ENCODE measurements at places on chromosomes 3 and 15.
A peak's percentile ranks its signal among the peaks of the same experiment; 100 is the strongest.

GRCh38 chr3:72070005-72070404 is 285.1 kb upstream of the PROK2 start:
- no peak for DNase-seq

GRCh38 chr3:126646674-126647073 is 8.2 kb downstream of the TXNRD3 start:
- no peak for DNase-seq

GRCh38 chr15:92021792-92022191 is 168.3 kb downstream of the SLCO3A1 start:
- DNase-seq: no peak

DNA sequence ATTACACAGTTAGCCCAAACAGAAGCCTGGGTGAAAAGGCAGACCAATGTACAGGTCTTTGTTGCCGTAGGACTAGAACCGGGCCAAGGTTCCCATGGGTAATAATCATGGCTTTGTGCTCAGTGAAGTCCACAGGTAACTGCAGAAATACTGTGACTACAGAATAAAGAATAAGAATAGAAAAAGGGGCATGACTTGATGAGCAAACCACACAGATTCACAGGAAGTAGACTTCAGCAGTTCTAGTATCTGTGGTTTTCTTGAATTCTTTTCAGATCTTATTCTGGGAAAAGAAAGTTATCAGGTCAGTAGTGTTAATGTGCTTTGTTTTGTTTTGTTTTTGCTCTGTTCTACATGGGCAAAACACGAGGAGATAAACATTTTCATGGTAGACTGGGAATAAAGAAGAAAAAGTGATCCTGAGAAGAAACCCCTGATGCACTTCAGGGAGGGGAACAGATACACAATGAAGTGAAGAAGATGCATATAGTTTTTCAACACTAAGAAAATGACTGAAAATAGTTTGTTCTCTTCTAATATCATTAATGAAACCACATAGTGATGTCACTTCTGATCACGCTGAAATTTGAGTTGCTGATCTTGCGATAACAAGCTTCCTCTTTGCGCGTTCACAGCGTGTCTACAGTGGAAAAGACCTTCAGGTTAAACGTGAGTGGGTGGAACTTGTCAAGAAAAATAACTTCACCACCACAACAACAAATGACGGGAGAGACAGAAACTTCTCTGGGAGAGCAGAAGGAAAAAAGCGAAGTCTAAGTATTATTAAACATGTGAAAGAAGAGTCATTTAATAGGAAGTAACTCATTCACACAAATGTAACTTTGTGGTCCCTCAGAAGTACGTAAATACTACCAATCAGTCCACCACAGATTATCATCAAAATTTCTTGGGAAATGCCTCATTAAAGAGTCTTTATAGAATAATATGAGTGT is 315.8 kb upstream of the SATB1 start:
- peak; percentile 37 for DNase-seq

DNA sequence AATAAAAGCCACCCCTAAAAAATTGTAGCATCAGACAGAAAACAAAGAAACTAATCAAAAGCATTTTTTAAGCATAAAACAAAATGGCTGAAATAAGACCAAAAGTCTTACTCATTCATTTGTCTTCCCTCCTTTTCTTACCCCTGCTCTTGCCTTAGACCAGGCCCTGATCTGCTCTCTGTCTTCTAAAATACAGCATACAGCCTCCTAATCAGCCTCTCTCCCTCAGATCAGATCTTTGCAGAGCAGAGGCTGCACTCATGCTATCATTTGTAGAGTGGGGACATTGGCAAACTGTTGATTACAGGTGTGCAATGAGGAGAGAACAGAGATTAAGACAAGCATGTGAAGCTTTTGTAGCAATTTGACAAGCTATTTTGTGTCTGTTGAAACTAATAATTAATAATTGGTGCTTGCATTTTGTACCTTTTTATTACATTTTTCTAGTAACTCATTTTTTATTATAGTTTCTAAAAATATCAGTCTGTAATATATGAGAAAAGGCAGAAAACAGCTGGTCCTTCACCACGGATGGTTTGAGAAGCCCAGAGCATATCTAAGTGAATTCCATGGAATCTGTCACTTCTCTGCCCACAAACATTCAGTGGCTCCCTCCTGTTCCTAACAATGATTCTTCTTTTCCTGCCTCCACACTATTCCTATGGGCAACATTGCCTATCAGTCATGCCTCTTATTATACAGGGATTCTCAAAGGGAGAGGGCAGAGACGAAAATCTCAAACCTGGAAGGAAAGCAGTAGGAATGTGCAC is 286.2 kb upstream of the STT3B start:
- DNase-seq: no peak

- DNase-seq: no peak
Observed at GRCh38 chr3:49705390-49705960, 14.0 kb downstream of the AMIGO3 start.

DNA sequence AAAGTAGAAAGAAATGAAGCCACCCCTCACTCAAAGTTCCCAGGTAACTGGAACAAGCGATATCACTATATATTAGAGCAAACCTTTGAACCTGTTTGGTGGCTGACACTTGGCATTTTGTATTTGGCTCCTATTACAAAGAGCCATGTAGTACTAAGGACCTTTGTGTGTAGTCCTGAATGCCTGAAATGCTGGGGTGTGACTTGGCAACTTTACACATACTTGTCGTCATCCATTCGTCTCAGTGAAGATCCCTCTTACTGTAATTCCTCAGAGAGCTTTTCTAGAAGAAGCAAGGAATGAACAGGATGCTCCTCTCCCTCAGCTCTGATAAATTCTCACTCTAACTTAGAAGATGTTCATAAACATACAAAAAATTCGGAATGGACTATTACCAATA is 216.1 kb upstream of the CDIN1 start:
- DNase-seq: no peak

DNA sequence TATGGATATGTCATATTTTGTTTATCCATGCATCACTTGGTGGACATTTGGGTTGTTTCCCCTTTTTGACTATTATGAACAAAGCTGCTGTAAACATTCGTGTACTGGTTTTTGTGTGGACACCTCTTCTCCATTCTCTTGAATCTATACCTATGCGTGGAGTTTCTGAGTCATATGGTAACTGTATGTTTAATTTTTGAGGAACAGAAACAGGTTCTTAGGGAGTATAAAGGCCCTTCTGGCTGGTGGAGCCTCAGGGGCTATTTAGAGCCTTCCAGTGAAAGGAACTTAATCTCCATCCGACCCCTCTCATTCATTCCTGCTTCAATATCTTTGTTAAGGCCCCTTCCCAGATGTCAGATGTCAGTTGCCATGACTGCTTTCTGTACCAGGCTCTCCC is 14.1 kb upstream of the CTXND1 start:
- no peak for DNase-seq

GRCh38 chr3:187802928-187803259 is 57.6 kb upstream of the BCL6 start:
- no peak for DNase-seq

DNA sequence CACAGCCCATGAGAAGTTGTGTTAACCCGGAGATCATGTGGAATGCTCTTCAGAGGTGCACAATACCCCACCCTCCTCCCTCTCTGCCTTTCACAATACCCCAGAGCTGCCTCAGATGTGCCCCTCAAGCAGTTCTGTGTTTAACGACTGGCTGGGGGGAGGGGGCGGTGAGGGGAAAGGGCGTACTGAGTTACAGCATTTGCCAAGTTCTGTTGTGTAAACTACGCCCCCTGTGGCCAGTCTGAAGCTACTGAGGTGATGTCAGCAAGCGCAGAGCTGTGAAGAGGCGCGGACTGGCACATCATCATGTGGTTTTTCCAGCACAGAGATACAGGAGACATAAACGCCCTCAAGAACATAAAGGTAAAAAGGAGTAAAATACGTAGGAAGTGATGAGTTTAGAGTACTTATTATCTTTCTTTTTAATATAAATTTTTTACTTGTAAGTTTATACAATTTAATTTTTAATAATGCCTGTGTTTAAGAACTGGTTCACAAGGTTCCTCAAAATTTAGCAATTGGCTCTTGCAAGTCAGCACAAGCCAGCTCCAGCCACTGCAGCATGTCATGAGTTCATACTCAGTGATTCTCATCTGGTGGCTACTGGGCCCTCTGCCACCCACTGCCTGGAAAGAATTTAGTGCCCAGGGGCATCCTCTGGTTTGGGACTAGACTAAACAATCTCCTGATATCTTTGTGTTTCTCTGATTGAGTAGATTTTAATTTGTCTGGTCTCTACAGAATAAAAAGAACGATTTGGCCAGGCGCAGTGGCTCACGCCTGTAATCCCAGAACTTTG is 1.7 kb downstream of the EPB42 start:
- no peak for DNase-seq

DNA sequence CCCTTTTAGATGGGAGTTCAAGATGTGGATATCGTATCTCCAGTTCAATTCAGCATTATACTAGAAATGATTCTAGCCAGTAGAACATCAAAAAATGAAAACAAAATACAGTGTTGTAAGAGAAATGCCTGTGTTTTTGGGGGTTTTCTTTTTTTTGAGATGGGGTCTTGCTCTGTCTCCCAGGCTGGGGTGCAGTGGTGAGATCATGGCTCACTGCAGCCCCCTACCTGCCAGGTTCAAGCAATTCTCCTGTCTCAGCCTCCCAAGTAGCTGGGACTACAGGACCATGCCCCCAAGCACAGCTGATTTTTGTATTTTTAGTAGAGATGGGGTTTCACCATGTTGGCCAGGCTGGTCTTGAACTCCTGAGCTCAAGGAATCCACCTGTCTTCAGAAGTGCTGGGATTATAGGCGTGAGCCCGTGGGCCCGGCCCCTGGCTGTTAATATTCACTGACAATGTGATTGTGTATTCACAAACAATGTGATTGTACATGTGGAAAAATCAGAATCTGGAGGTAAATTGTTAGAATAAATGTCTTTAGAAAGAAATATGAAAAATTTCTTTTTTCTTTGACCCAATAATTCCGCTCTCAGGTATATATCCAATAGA is 59.0 kb downstream of the ARIH1 start:
- peak; percentile 35 for DNase-seq

DNA sequence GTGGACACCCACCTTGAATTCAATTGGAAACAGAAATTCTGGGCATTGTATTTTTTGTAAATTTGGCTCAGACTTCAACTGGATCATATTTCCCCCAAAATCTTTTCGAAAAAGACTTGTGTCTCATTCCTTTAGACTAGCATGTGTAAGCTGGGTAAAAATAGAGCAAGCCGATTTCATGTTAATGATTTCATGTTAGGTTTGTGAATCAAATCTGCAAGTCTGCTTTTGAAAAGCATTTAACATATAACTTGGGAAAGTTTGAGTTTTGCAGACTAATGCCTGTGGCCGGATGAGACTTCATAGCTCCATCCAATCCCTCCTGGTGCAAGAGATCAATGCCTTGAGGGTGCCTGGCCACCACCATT is 64.5 kb downstream of the FLNB start:
- DNase-seq: no peak

- DNase-seq: no peak
Observed at GRCh38 chr15:70748281-70748747, 15.0 kb downstream of the UACA start.

Measured in activated T-cell treated with anti-CD3 and anti-CD28 coated beads, Interleukin-2, amount 50 U/mL, for 1 hour (primary cell).